ENCODE measurements at places on chromosomes 16 and 17.

DNA sequence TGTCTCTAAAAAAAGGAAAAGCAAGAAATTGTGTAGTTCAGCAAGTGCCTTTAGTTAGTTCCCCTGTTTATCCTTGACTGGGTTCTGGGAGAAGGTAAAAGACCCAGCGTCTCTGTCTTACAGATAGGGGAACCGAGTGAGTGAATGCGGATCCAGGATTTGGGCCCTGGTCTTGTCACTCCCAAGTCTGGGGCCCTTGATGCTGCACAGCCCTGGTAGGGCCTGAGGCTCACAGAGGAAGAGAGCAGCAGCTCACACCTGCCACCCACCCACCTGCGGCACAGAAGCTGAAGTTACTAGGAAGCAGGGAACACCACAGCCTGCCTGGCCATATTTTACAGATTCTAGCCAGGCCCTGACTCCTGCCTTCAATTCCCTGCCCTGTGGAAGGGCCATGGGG lies 22.2 kb downstream of the LASP1 start:
- DNase-seq = no peak

GRCh38 chr17:47649972-47650524 lies 329 bp downstream of the KPNB1 start:
- DNase-seq = no peak

DNA sequence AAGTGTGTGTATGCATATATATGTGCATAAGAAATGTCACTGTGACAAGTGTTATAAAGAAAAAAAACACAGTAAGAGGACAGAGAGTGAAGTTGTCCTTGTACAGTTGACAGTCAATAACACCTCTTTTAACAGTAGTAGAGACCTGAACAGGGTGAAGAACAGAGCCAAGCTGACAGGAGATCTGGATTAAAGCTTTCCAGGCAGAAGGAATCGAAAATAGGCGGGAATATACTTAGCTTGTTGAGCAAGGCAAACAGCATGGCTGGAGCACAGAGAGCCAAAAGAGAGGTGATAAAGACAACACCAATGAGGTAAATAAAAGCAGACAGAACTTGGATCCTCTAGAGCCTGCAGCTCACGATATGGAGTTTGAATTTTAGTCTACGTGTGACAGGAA lies 64.8 kb downstream of the KANSL1 start:
- DNase-seq = no peak

- no peak for DNase-seq
Measured at GRCh38 chr16:86854626-86855294, 276.4 kb downstream of the FOXL1 start.

GRCh38 chr17:58120195-58120822 lies 27.9 kb upstream of the OR4D1 start:
- peak; percentile 10 for DNase-seq

- DNase-seq = no peak
Measured at GRCh38 chr17:64491994-64492393, 4.9 kb downstream of the POLG2 start.

- DNase-seq = no peak
Measured at GRCh38 chr17:14299280-14300141, 1.4 kb upstream of the HS3ST3B1 start.

- DNase-seq = peak; percentile 58
Measured at GRCh38 chr16:19382887-19383816, 34.5 kb upstream of the TMC5 start.

- DNase-seq = peak; percentile 14
Measured at GRCh38 chr17:6661464-6661848, 9.9 kb downstream of the C17orf100 start.

GRCh38 chr16:15972046-15972868 lies 22.8 kb downstream of the ABCC1 start:
- DNase-seq = no peak

GRCh38 chr16:15518381-15519351 lies 84.3 kb downstream of the BMERB1 start:
- no peak for DNase-seq

- peak; percentile 97 for DNase-seq
Measured at GRCh38 chr17:36590082-36590481, 1.6 kb upstream of the DHRS11 start.

GRCh38 chr17:57357830-57358430 lies 101.6 kb downstream of the MSI2 start:
- no peak for DNase-seq

GRCh38 chr17:56213031-56213430 lies 59.8 kb downstream of the ANKFN1 start:
- no peak for DNase-seq

DNA sequence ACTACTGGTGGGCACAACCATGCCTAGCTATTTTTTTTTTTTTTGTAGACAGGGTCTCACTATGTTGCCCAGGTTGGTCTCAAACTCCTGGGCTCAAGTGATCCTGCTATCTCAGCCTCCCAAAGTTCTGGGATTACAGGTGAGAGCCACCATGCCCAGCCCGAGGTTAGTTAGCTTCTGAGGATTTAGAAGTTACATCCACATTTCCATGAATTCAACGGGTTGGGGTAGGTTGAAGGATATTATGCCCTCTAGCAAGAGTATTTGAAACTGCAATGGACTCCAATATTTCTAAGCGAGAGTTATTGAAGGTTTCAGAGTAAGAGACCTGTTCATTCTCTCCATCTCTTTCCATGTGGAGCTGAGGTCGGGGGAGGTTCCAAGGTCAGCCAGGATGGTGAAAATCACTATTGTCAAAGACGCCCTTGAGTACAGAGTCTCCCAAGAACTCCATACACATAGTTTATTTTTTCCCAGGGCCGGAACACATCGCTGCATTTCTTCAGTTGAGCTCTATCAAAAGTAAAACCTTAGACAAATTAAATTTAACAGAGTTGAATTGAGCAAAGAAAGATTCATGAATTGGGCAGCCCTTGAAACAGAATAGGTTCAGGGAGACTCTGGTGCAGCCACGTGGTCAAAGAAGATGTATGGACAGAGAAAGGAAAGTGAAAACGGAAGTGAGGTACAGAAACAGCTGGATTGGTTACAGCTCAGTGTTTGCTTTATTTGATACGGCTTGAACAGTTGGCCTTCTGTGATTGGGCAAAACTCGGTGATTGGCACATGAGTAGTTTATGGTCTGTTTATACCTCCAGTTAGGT lies 19.0 kb upstream of the ITPRIPL2 start:
- peak; percentile 90 for DNase-seq

GRCh38 chr17:73630531-73630930 lies 13.7 kb downstream of the SDK2 start:
- DNase-seq = no peak

DNA sequence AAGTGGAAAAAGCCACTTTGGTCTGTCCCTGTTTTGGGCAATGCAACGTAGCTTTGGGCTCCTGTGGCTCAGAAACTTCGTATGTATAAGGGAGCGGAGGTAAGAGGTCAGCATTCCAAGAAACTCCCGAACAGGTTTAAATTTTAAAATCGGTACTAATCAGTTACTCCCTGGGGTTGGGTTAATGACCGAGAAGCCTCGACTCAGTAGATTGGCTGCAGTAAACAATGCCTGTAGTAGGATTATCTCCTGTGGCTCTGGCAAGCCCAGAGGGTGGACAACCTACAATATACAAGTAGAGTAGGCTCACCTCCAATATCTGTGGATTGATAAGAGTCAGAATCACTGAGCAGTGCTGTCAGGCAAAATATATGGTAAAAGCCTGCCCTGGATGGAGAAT lies 1.6 kb upstream of the GNA13 start:
- DNase-seq = no peak

DNA sequence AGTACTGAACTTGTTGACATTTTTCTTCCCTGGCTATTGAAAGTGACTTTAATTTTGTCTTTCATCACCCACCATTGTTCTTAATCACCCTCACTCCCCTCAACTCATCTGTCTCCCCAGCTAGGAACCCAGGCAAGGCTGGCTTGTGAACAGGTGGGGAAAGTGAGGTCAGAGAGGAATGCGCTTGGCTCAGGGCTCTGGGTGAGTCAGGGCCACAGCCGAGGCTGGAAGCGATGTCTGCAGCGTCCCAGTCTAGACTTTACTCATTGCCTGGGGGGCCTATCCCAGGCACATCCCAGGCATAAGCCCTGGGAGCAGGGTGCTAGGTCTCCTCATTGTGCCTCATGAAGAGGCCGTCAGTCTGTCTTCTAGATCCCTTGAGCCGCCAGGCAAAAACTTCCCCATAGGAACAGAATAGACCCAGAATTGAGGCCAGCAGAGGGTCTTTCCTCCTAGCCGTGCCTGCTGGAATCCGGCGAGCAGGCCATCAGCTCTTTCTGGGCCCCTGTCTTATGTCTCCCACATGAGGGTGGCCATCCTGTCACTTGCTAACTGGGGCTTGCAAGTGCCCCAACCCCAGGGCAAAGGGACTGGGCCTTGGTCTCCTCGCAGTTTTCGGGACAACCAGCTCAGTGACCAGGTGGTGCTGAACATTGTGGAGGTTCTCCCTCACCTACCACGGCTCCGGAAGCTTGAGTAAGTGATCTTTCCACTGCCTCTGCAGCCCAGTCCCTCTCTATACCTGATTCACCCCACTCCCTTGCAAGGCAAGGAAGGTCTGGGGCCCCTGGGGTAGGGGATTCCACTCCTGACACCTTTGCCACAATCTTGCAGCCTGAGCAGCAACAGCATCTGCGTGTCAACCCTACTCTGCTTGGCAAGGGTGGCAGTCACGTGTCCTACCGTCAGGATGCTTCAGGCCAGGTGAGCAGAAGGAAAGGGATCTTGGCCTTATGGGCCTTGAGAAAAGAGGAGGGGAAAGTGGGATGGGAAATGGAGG lies 40.1 kb downstream of the NLRC5 start:
- no peak for DNase-seq

DNA sequence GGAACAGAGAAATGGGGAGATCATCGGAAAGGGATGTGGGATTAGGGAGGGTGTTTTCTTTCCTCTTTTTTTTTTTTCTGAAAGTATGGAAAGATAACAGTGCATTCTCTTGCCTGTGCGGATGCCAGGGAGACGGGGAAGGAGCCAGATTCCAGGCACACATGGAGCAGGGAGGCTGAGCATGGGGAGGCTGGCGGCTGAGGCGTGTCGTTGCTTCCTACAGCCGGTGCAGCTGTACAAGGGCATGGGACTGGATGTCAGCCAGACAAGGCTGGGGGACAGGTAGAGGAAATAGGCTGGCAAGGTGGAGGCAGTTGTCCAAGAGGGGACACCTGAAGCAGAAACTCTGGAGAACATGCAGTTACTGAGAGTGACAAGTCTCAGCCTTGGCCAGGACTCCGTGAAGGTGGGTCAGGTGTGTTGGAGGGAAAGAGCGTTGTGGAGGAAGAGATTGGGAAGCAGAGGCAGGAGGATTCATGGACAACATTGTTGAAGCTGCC lies 16.6 kb upstream of the ADORA2B start:
- DNase-seq = no peak

DNA sequence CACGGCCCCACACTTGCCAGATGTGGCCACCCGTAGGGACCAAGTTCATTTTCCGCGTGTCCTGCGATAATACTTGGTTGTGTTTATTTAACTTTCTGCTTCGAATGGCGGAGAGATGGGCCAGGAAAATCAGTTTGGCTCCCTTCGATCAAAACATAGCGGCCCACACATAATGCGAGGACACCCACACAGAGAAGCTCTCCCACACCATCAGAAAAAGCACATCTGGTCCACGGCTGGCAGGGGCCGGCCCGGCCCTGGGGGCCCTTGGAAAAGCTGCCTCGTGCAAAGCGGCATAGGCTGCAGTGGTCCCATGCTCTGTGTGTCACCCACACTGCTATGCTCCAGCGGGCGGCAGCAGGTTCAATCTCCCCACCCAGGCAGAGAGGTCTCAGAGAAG lies 46.9 kb downstream of the ZNF423 start:
- DNase-seq = no peak

- DNase-seq = peak; percentile 65
Measured at GRCh38 chr17:4536742-4537411, 18.3 kb downstream of the MYBBP1A start.

- peak; percentile 58 for DNase-seq
Measured at GRCh38 chr17:74864866-74865395, 5.2 kb upstream of the GRIN2C start.

DNA sequence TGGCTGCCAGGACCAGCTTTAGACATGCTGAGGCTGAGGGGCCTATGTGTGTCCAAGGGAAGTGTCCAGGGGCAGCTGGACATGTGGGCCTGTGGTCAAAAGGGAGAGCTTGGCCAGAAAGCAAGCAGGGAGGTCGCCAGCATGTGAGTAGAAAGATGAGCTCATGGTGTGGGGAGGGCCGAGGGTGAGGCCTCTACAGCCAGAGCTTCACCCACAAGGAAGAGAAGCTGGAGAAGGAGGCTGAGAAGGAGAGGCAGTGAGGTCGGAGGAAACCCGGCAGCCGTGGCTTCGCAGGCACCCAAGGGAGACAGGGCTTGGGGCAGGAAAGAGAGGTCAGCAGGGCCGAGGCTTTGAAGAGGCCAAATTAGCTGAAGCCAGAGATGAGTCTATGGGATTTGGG lies 4.0 kb upstream of the HSD11B2 start:
- no peak for DNase-seq

- DNase-seq = no peak
Measured at GRCh38 chr16:16014329-16015224, 65.2 kb downstream of the ABCC1 start.

DNA sequence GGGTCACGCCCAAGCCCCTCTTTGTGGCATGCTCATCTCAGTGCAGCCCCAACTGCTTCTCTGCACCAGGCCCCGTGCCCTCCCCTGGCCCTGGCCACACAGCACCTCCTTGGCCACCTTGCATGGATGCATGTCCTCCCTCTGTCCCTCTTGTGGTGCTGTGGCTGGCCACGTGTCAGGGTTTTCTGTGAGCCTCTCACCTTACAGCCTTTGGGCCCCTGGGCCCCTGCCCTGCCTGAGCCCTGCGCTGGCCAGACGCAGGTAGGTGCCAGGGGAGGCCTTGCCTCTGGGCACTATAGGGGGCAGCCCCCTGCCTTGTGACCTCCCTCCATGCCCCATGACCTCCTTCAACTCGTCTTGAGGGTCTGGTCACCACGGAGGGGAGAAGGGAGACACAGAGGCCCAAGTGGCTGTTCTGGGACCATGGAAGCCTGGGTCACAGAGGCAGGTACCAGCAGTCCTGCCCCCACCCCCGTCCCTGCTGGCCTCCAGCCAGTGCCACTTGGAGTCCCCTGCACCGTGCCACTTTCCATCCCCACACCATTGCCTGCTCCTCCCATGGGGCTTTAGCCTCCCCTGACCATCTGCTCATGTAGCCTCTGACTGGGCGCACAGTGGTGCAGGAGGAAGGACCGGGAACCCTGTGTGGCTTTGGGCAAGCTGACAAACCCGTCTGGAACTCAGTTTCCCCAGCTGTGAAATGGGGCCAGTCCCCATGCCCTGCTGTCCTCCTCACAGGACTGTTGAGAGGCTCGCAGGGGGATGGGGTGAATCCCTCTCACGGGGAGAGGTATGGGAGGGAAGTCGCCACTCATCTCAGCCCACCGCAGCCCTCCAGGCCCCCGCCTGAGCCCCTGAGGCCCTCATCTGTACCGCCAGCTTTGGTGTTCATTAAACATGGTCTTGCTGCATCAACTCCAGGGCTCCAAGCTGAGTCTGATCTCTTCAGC lies 11.5 kb upstream of the ATP6V0C start:
- no peak for DNase-seq

- no peak for DNase-seq
Measured at GRCh38 chr17:2901582-2901981, 105.3 kb downstream of the RAP1GAP2 start.

All from MV-4-11 (cell line).